ENCODE measurements at places on chromosomes 2 and 18. TPM values are rescaled to one million over a fixed set of nuclear protein-coding genes. Genes with fewer than 3 reads are reported as not detected.

The REG3A gene
- not detected for total RNA-seq

The GBX2 gene
- not detected for total RNA-seq

The HTRA2 gene
- total RNA-seq: 72.1 TPM

The ERBB4 gene
- total RNA-seq: not detected

The SLC9A2 gene
- total RNA-seq: not detected

The PARD6G gene
- not detected for total RNA-seq

DNA sequence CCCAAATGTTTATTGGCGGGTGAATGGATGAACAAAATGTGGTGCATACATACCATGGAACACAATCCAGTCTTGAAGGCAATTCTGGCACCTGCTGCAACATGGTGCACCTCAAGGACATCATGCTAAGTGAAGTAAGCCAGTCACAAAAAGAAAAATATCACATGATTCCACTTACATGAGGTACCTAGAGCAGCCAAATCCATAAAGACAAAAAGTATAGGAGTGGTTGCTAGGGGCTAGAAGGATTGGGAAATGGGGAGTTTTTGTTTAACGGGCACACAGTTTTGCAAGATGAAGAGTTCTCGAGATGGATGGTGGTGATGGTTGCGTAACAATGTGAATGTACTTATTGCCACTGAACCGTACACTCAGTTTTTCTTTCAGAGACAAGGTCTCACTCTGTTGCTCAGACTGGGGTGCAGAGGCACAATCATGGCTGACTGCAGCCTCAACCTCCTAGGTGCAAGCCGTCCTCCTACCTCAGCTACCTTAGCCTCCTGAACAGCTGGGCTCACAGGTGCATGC, 90.9 kb upstream of the CERS6 start:
- DNase-seq: no peak

DNA sequence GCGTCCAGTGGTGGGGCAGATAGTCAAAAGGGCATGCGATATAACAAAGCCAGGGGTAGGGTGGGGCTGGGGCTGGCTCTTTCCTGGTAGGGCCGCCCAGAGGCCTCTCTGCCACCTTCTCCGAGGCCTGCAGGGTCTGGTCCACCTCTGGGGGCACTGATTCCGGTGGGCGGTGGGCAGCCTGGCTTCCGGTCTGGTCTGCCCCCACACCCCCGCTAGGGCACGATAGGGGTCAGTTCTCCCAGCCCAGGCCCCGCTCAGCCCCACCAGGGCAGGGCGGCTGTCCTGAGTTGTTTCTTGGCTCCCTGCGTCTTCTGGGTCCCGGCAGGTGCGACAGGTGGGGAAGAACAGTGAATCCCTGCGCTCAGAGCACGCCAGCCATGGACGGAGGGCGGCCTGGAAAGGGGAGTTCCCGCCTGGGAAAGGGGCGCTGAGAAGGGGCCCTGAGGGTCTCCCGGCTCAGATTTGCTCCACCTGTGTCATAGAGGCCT, 707 bp upstream of the ERFE start:
- no peak for DNase-seq

DNA sequence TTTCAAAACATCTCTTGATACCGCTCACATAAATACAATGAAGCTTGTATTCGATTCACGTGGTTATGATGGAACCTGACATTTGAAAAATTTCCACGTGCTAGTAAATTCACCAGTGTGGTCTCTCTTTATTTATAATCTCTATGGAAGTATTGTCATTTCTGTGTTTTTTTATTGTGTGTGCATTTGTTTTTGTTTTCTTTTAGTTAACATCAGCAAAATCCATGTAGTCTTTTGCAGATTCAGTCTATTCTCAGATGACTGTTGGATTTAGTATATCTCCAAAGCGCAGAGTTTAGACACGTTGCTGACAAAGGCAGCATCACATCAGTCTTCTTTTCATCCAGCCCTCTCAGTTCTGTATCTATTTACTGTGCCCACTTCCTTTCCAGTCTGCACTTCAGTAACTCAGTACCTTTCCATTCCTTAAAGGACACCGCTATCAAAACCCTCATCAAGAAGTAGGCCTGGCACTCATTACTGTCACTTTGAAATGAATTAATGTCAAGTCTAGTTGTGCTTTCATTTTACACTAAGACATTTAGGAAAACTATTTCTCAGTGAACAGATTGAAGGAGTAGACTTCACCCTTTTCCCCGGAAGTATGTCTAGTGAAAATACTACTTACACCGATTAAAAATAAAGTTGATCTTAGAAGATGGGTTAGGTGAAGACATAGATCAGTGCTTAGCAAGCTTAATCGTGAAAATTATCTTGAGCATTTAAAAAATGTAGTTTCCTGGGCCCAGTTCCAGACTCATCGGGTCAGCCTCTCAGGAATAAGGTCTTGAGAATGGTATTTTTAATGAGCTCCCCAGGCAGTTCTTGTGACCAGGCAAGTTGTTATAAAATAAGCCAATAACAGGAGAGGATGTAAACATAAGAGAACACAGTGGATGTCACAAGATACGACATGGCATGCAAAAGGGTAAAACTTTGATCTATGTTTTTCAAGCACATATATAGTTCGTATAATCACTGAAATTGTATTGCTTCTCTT, 506.8 kb upstream of the ZEB2 start:
- DNase-seq: no peak

GRCh38 chr2:3321825-3322224, 55.8 kb downstream of the EIPR1 start:
- no peak for DNase-seq

DNA sequence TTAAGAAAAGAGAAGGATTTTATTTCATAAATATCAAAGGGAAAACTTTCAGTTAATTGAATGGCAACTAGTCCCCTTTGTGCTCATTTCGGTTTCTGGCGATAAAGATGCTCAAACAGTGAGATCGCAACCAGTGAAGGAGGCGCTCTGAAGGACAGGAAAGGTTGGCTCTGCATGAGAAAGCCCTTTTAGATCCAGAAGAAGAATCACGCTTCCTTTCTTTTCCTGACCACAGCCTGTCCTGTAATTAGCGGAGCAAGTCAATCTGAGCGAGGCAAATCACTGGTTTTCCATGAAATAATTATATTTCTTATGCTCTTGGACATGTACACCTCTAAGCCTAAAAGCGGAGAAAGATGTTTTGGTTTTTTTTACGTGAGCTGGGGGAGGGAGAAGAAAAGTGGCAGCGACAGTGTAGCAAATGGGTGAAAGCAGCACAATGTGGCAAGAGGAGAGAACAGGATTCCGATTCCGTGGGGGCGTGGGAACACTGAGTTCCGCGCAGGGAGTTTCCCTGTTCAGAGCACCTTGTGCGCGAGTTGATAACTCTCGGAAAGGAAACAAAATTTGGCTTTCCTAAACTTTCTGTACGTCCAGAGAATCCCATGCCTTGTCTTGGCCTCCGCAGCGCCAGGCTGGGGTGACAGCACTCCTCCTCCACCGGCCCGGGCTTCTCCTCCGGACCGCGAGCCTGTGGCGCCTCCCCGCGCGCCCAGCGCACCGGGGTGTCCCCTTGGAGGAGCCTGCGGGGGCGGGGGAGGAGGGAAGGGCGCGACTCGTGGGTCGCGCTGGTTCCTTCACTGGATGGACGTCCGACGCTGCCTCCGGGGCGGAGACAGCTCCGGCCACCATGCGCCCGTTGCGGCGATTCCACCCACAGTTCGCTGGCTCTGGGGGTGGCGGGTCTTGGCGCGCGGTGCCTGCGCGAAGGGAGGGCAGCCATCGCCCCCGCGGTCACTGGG, 620 bp upstream of the SLC9A2 start:
- DNase-seq: no peak

DNA sequence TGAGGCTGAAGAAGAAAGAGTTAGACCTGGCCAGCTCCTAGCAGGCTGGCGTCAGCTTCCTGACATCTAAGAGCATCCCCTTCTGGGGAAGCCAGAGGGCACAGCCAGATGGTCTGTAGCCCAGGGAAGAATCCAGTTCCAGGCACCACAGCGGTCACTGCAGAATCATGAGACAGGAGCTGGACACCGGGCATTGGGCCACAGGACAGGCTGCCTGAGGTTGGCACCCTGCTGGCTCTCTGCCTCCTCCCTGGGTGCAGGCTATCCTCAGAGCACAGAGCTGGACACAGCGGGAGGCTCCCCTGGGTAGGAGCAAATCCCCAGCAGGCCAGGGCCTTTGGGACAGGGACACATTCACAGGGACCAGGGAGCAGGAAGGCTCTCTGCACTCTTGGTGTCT, 19.8 kb upstream of the ATOH8 start:
- no peak for DNase-seq

DNA sequence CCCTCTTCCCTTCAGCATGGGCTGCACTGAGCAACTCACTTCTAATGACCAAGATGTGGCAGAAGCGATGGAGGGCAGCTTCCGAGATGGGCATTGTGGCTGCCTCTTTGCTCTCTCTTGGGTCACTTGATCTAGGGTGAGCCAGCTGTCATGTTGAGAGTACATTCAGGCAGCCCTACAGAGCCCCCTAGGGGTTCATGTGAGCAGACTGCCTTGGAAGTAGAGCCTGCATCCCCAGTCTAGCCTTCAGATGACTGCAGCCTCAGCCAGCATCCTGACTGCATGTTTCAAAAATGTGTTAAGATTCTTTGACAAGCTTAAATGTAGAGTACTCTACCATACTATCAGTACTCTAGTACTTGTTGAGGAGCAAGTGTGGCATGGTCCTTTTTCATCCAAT, 143.9 kb downstream of the NCK2 start:
- DNase-seq: peak; percentile 64

- DNase-seq: peak; percentile 82
These were observed 103.0 kb upstream of the STK17B start for GRCh38 chr2:196274387-196274809.

GRCh38 chr2:201983174-201983573, 50.5 kb upstream of the FZD7 start:
- no peak for DNase-seq

GRCh38 chr2:99868260-99868659, 274.1 kb downstream of the AFF3 start:
- no peak for DNase-seq

GRCh38 chr2:174117951-174118930, 130.1 kb downstream of the OLA1 start:
- DNase-seq: no peak

DNA sequence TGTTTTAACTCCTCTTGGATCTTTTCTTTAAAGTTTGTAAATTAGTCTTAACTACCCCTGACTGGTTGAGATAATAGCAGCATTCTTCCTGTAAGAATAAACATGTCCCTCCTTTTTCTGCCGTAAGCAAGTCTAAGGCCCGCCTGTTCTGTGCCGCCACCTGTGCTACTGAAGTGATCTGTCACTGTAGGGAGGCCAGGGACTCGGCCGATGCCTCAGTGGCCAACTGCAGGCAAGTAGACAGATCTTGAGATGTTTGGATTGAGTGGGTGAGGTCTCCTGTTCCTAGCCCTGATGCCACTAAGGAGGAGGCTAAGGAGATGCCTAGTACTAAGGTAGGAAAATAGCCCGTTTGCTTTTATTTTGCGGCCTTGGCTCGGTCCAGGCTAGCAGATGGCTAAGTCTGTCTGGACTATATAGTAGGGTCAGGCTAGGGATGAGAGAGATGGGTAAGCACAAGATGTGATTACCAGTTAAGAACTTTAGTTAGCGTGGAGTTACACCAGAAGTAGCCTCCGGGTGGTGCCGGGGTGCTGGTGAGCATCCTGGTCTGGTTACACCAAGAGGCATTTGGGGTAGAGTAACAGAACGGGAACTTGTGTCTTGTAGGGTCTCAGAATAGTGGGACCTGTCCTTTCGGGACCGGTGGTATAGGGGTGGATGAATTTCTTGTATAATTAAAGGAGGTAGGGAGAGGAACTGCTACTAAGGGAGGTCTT, 584.2 kb downstream of the SUCLG1 start:
- no peak for DNase-seq

DNA sequence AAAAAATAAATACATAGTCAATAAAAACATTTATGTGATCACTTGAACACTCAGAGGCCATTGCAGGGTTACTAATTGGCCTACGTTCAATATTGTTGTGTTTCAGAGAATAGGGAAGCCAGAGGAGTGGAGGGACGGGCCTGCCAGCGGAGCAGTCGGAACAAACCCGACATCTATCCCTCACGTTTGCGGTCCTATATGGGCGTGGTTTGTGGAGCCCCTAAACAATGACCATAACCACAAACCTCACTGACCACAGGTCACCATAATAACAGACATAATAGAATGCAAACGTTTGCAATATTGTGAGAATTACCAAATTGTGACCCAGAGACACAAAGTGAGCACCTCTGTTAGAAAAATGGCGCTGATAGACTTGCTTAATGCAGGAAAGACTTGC, 19.5 kb upstream of the ZNF516 start:
- DNase-seq: no peak

- no peak for DNase-seq
These were observed 23.9 kb downstream of the SNTG2 start for GRCh38 chr2:974502-974901.

DNA sequence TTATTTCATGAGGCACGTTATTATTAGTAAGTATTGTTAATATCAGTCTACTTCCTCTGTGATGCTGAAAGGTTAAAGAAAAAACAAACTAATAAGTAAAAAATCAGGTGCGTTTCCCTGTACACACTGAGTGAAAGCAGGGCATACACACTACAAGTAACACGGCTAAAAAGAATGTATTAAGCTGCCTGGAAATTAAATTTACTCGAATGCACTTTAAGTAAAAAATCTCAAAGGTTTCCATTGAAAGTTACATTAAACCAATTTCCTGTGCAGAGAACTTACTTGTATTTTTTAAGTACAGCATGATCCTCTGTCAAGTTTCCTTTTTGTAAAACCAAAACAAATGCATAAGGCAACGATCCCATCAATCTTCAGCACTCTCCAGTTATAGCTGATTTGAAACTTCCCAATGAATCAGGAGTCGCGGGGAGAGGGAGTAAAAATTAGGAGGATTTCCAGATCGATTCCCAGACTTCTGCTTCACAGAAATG, 633 bp downstream of the BCL2 start:
- DNase-seq: peak; percentile 67

DNA sequence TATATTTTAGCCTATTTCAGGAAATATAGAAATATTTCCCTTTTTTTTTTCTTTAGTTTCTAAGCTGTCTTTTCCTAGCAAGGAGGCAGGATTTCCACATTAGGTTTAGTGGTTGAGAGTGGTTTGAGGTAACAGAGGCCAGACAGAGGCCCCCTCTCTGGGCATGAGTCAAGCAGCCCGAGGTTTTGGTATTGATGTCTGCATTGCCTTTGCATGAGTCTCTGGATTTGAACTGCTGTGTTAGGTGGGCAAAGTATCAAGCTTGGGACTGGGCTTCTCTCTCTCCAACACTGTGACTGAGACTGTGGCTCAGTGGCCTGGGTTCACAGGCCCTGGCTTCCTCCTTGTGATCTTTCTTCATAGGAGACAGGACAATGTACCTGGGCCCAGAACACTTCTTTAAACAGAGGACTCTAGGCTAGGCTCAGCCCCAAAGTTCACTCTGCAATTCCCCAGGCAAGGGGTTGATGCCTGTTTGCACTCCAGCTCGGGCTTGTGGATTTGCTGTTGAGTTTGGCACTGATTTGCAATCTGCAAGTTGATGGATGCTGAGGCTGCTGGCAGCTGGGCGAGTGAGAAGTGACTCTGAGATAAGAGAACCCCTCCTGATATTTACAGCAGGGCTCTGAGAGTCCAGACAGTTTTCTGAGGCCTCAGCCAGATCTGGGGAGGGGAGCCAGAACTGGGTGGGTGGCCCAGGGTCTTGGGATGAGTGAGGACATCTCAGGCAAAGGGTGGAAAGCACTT, 271.2 kb downstream of the EN1 start:
- no peak for DNase-seq
